ENCODE measurements at places on chromosomes 12 and 14.
A peak's percentile ranks its signal among the peaks of the same experiment; 100 is the strongest.

GRCh38 chr14:20679907-20680306 lies 4.5 kb upstream of the RNASE4 start:
- no peak for DNase-seq

- no peak for DNase-seq
Measured at GRCh38 chr14:102690509-102691286, 86.6 kb upstream of the TRAF3 start.

DNA sequence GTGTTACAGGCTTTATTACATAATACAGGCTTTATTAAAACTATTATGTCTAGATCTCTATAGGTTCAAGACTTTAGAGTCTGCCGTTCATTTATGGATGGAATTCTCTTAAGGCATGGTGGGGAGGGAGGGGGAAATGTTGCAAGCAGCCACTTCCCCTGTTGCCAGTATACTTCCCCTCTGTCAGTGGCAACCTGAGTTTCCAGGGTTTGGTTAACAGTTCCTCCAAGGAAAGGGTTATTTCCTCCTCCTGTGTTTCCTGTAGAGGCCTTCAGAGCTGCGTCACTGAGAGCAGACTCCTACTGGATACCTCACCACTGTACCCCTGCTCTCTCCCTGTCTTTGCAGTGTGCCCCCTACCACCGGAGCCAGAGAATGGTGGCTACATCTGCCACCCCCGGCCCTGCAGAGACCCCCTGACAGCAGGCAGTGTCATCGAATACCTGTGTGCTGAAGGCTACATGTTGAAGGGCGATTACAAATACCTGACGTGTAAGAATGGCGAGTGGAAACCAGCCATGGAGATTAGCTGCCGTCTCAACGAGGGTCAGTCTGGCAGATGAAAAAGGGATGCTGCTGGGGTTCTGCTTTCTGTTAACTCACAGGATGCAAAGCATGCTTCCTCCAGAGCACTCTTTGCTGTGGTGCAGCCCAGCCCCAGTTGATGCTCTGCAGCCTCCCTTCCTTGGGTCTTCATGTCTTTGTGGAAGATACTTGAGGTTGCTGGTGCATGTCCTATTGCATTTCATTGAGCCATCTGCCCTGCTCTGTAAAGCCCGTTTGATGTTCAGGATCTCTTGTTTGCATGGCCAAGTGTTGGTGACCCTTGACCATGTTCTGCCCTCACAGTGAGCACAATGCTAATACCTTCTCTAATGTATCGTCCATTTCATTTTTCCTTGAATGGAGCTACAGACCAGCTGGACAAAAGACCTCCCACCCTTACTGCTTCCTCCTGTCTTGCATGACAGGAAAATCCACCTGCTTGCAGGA lies 63.6 kb upstream of the SRSF5 start:
- DNase-seq: no peak

DNA sequence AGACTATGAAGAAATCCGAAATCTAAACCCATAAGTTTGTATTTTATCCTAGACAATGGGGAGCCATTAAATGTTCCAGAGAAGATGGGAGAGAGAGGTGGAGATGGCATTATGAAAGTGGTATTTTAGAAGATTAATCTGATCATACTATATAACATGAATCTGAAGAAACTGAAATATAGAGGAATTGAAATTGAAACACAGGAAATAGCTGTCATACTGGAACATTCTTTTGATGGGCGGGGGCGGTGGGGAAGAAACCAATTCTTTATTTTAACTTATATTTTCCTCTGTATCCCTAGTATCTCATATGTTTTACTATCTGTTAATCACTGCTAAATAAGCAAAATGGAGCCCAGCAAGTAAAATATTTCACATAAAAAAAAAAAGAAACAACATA lies 27.0 kb upstream of the FOXN3 start:
- peak; percentile 51 for DNase-seq

GRCh38 chr14:59262717-59263454 lies 74.4 kb downstream of the DAAM1 start:
- no peak for DNase-seq

GRCh38 chr12:112317481-112317880 lies 64.8 kb downstream of the HECTD4 start:
- no peak for DNase-seq

GRCh38 chr12:50913224-50913623 lies 39.1 kb upstream of the HIGD1C start:
- no peak for DNase-seq

DNA sequence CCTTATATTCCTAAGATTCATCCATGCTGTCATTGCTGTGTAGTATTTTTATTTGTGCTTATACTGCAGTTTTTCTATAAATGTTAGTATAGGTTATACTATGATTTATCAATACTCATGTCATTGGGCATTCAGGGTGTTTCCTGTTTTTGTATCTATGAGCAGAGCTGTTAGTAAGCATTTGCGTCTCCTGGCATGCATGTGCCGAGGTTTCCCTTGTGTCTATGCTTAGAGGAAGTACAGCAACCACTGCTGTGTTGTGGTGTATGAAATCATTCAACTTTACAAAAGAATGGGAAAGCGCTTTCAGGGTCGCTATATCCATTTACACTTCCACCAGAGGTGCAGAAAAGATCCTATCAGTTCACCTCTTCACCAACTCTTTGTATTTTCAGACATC lies 122.7 kb downstream of the RGS6 start:
- DNase-seq: no peak

- DNase-seq: no peak
Measured at GRCh38 chr12:118034429-118035189, 18.1 kb downstream of the RFC5 start.

GRCh38 chr14:34364201-34364600 lies 97.8 kb downstream of the SPTSSA start:
- no peak for DNase-seq

GRCh38 chr12:103887738-103888137 lies 42.5 kb upstream of the HSP90B1 start:
- DNase-seq: no peak

DNA sequence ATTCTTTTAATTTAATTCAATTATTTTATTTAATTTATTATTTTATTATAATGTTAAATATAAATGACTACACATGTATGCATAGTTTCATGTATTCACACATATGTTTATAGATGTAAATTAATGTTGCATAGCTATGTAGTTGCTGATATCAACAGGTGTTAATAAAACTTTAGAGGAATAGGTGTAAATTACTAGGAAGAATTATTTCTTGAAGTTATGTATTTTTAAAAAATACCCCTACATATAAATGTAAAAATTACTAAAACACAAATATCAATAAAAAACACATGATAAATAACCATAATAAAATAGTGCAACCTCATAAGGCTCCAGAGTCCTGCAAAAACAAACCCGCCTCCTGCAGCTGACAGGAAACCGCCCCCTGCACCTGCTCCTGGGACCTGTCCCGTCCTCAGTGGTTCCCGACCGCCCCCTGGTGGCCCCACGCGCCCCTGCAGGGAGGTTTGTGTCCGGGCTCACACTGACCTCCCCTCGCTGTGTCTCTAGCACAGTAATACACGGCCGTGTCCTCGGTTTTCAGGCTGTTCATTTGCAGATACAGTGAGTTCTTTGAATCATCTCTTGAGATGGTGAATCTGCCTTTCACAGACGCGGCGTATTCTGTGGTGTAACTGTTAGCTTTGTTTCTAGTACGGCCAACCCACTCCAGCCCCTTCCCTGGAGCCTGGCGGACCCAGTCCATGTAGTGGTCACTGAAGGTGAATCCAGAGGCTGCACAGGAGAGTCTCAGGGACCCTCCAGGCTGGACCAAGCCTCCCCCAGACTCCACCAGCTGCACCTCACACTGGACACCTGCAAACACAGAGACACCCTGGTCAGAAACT lies 1264.0 kb downstream of the TMEM121 start:
- DNase-seq: peak; percentile 88

DNA sequence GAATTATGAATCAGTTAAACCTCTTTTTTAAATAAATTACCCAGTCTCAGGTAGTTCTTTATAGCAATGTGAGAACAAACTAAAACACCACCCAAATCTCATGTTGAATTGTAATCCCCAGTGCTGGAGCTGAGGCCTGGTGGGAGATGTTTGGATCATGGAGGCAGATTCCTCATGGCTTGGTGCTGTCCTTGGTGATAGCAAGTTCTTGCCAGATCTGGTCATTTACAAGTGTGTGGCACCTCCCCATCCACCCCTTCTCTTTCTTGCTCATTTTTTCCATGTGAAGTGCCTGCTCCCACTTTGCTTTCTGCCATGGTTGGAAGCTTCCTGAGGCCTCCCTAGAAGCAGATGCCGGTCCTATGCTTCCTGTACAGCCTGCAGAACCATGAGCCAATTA lies 102.1 kb upstream of the ANO4 start:
- DNase-seq: no peak

DNA sequence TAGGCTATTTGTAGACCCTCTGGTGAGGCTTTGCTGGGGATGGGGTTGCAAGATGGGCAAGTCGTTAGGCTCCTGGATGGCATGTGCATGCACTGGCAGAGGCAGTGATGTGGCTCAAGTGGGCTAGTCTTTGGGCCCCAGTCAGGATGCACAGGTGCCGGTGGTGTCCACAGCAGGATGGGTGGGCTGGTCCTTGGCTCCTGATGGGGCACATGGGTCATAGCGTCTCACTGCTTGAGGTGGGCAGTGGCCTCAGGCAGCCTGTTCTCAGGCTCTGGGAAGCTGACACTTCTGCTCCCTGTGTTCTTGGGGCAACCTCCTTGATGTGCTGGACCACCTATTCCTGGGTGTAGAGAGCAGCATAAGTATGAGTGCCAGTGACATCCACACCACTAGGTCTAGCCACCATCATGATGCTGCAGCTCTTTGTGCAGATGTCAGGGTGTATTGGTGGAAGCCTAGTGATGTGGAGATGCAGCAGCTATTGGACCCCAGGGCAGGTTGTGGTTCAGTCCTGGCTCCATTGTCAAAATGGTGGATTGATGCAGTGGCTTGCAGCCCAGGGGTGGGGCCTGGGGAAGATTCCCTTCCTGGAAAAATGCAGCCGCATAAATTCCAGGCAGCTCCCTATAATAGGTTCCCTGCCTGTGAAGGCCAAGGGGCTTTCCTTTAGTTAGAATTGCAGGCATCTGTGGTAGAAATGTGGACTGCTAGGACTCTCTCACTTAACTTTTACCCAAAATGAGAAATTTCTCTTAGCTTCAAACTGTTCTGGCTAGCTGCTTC lies 742.5 kb upstream of the MDGA2 start:
- no peak for DNase-seq

- no peak for DNase-seq
Measured at GRCh38 chr12:8841778-8842177, 19.4 kb downstream of the A2ML1 start.

- no peak for DNase-seq
Measured at GRCh38 chr14:62796431-62796830, 248.8 kb downstream of the KCNH5 start.

DNA sequence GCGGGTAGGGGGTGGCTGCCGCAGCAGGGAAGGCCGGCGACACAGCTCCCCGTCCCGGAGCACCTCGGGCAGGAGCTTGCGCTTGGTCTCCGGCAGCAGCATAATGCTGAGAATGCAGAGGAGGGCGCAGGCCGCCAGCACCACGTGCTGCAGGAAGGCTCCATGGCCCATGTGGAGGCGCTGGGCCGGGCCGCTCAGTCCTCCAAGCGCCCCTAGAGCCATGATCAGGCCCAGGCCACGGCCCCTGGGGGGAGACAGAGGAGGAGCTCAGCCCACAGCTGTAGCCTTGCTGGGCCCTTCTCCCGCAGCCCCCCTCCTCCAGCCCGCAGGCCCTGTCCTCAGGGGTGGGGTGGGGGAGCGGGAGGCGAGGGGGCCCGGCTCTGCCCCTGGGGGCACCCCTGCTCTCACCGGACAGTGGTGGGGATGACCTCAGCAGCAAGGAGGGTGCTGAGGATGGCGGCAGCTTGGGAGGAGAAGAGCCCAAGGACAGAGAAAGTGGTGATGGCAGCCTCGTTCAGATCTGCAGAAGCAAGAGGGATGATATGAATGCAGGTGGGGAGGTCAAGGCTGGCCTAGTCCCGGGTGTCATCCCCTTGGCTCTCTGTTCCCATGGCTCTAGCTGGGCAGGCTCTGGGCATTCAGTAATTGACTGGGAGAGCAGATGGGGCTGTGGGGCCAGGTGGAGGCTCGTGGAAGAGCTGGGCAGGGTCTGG lies 5.8 kb downstream of the SLC22A17 start:
- DNase-seq: no peak

DNA sequence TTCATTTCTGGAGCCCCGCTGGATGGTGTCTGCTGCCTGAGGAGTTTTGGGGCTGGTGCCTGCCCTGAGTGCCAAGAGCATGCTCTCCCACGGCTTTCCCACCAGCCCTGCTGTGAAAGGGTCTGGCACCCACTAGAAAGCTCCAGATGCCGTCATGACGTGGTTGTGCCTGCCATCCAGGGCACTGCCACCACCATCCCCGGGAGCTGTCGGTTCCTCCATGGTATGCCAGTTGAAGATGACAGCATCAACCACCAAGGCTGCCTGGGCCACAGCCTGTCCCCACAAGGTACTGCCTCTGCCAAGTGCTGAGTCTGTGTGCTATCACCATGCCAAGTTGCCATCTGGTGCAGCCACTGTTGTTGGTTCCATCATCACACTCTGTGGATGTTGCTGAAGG lies 85.9 kb downstream of the TTC8 start:
- no peak for DNase-seq

DNA sequence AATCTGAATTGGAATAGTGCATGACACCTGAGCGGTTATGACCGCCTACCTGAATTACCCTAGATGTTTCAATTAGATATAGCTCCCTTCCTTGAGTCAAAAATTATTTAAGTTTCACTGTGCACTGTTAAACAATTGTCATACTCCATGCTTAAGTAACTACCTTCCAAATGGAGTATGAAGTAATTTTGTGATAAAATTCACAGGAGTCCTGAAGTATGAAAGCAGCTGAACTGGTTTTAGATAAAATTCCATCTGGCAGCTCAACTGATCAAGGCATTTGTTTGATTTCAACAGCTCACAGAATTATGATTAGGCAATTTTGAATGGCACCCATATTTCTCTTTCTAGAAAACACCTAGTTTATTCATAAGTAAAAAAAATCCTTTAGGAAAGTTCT lies 19.5 kb downstream of the PRICKLE1 start:
- no peak for DNase-seq

DNA sequence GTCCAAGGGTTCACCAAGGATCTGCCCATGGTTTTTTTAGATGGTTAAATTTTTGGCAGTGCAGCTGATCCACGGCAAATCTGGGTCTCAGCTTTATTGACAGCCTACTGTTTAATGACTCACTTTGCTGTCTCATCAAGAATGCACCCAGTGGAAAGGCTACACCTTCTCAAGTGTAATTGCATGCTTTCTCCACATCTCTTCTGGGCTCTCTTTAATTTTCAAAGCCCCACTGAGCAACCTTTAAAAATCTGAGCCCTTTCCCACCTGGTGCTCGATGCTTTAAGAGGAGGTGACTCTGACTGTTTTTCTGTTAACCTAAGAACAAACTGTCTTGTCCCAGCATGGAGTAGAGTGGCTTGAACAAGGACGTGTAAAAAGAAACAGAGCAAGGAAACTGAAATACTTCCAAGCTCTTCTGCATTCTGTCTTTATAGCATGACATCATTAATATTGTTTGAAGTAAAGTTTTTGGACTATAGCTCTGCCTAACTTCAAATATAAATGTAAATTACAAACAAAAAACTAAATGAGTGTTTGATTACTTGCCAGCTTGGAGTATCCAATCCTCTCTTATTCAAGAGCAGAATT lies 214.2 kb upstream of the KRR1 start:
- no peak for DNase-seq

GRCh38 chr14:77926942-77927341 lies 127.0 kb downstream of the ADCK1 start:
- DNase-seq: no peak
